GM23248 (cell line): ENCODE measurements at places on chromosomes 7 and 10.

DNA sequence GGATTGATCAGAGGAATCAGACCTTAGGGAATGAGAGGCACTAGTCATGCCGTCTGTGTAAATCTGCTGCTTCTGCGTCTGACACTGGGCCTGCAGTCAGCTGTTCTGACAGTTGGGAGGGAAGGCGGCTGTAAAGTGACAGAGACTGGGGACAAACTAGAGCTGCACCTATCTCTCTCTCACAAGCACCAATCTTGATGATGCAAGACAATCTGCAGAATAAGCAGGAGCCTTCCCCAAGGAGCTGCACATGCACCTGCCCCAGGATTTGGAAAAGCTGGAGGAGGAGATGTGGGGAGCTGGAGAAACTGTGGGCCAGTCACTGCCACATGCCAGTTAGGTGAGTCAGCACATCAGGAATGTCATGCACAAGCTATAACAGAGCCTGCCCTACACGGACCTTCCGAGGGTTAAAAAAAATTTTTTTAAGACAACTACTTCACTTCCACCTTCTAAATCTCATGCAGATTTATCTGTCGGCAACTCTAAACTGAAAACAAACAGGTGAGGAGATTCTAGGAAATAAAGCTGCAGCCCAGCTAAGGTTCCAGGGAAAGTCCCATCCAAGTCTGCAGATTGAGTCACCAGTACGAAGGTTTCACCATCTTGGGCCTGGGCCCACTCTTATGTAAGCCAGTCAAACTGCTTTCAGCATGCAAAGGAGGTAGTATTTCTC is 39.2 kb downstream of the ENO4 start:
- peak; percentile 91 for DNase-seq

GRCh38 chr7:36764929-36765328 is 40.6 kb upstream of the AOAH start:
- no peak for DNase-seq

- DNase-seq, result no peak
Measured at GRCh38 chr7:117021366-117021765, 68.1 kb downstream of the ST7 start.

- no peak for DNase-seq
Measured at GRCh38 chr7:55172161-55172560, 153.3 kb downstream of the EGFR start.

DNA sequence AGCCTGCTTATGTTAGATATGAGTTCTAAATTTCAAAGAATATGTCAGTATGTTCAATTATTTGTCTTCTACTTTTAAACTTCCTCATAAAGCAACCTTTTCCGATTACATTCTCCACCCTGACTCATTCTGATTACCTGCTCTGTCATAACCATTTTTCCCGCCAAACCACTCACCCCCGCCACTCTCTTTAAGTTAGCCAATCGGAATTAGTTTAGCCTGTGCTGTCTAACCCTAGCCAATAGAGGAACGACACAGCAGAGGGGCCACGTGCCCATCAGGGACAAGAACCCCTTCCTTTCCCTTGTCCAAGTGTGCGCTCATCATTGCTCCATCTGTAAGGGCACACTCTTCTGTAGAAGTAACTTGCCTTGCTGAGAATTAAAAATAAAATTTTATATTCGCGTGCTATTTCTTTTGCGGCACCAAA is 91.4 kb downstream of the CCDC71L start:
- DNase-seq, result no peak

- DNase-seq, result peak; percentile 63
Measured at GRCh38 chr10:6383096-6383812, 180.5 kb downstream of the PFKFB3 start.
